ENCODE measurements at places on chromosomes 13 and 19.

- peak; percentile 19 for DNase-seq
Measured at GRCh38 chr19:15452111-15453047, 2.6 kb upstream of the WIZ start.

- no peak for DNase-seq
Measured at GRCh38 chr13:97262058-97262457, 39.9 kb downstream of the MBNL2 start.

DNA sequence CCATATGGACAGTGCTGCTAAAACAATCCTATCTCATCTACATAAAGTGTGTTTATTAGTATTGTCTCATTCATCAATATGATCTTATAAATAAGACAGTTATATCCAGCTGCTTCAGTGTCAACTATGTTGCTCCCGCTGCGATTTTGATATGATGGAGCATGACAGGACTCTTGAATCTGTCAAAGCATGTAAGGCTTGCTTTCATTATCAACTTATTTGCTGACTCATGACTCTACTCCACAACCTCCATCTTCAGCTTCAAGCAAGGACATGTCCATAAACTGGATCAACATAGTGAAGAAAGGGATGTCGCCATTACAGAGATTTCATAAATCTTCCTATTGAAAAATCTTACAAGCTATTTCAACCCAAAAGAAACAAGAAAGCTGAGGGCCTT is 2812.6 kb downstream of the PCDH9 start:
- DNase-seq: no peak

- DNase-seq: no peak
Measured at GRCh38 chr13:110364081-110364480, 57.0 kb downstream of the COL4A2 start.

GRCh38 chr13:94859811-94860210 is 147.5 kb upstream of the SOX21 start:
- DNase-seq: no peak

GRCh38 chr13:25420161-25420560 is 48.4 kb downstream of the ATP8A2 start:
- DNase-seq: peak; percentile 45
